ENCODE measurements at places on chromosomes 4 and X.

DNA sequence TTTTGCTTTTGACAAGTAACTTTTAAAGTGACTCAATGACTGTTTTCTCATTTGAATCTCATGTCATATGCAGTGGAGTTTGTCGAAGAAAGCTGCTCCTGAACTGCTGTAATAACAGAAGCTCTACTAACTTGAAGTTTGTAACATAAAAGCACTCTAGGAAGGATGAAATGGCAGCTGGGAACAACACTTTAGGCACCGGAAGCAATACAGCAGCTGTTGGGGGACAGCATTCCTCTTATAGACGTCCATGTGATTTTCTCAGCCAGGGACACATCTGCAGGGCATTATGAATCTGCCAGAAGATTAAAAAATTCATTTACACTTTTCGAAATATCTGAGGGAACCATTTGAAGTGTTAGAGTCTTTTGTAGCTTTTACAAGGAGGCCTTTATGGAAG, 1035.8 kb downstream of the ADGRL3 start:
- no peak for DNase-seq

DNA sequence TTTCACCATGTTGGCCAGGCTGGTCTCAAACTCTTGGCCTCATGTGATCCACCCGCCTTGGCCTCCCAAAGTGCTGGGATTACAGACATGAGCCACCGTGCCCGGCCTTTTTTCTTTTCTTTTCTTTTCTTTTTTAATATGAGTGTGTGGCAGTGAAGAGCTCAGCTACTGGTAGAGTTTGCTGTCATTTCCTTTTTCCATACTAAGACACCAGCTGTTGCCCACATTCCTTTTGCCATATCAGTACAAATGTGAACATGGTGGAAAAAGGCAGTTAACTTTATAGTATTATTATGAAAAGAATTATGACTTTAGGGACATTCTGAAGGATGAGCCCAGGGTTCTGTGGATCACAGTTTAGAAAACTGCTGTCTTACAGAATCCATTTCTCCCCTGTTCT, 69.8 kb downstream of the EGF start:
- DNase-seq: no peak

DNA sequence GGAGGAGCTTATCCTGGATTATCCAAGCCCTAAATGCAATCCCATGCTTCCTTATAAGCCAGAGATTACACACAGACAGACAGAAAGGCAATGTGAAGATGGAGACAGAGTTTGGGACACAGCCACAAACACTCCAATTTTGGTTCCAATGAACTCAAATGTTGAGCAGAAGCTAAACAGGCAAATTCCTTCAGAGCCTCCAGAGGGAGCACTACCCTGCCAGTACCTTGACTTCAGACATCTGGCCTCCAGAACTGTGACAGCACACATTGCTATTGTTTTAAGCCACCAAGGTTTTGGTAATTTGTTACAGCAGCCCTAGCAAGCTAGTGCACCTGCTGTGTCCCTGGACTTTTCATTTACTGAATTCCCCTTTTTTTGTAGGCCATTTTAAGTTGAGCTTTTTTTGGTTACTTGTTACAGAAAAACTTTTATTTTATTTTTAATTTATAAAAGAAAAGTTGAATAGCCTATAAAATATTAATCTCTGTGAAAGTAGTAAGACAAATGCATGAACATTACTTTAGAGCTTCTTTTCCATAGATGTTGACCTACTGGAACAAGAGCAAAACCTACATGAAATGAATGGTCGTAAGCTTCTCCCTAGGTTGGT, 33.4 kb upstream of the SRD5A3 start:
- DNase-seq: peak; percentile 39

DNA sequence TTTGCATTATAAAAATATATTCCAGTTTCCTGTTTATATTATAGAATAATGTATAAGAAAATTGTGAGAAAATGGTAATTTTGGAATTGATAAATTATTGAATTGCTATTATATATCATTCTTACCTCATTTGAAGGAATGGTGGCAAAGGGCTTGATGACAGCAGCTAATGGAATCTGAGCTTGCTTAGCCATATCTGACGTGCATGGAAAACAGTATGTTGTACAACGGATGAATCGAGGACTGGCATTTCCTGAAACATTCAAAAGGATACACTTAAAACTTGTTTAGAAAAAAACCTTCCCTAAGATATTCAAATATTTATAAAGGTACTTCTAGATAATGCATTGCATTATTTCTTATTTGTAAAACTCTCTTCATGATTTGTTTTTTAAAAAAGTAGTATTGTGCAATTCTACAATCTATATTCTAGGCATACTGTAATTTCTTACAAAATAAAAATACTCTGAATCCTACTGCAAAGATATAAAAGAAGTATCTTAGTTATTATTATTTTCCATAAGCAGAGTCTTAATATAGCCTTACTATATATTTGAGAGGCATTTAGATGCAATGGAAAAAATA, 38.3 kb downstream of the SEC24D start:
- DNase-seq: no peak

DNA sequence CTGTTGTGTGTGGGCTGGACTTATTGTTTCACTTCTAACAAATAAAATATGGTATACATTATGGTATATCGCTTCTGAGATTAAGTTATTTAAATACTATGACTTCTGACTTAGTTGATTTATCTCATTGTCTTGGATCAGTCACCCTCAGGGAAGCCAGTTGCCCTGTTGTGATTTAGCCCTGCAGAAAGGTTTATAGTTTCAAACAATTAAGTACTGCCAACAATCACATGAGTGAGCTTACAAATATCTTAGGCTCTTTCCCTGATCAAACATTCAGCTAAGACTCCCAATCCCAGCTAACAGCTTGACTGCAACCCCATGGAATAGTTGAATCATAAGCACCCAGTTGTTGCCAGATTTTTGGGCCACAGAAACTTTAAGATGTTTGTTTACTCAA, 85.4 kb downstream of the MAGEC1 start:
- DNase-seq: no peak

DNA sequence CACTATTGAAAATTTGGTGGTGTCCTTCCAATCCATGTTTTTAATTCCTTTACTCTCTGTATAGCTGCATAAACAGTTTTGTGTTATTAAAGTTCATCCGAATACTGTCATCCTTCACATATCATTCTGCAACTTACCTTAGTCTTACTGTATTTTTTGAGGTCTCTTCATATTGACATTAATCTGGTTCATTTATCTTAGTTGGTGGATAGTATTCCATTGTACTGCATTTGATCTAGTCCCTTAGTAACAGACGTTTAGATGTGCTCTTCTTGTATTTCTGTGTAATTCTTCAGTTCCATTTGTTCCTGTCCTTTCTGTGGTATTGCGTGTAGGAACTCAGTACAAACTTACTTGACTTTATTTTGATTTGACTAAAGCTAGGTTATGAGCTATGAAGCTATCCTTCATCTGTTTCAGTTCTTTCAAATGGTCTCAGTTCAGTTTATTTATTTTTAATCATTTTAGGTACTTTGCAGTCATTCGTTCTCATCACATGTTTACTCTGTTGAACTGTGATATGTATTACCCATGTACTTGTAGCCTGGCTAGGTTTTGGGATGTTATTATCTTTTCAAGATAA, 41.3 kb downstream of the RAPGEF2 start:
- DNase-seq: no peak

DNA sequence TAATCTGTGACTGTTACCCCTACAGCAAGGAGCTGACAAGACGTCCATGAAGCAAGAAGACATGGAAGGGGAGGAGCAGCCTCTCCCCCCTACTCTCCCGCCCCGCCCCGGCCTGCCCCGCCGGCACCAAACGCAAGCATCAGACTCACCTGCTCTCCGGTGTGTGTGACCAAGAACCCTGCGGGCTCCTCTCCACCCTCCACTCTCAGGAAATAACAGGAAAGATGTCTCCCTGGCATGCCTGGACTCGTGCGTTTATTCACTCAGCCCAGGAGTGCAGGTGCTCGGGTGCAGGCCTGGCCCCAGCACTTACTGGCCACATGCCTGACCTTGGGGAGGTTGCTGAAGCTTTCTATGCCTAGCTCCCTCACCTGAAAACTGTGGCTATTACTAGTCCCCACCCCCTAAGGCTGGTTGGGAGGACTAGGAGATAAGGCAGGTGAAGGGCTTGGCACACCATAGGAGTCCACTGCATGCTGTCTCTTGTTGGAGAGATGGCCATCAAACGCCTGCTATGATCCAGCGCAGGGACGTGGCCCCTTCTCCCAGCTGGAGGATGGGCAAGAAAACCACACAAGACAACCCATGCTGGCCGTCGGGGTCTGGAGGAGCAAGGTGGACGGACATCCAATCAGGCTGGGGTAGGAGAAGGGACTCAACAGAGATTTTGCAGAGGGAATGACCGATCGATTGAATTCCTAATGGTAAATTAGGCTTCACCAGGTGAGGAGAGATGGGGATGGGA, 34.9 kb upstream of the CLDN24 start:
- DNase-seq: no peak

- DNase-seq: no peak
Measured at GRCh38 chrX:44980883-44981282, 107.9 kb downstream of the KDM6A start.

DNA sequence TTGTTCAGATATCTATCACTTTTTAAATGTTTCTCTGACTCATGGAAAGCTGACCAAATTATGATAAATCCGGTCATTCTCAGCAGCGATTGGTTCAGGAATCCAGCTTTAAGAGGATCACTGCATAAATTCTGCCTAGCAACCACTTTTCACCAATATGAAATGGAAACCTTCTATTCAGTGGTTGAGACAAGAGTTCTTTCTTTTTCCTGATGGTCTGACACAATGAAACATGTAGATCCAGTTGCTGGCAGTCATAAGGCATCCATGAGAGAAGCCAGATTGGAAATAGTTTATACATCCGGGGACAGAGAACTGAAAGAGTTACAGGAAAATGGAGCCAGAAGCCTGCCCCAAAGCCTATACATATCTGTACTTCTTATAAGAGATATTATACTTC, 27.2 kb downstream of the MAB21L2 start:
- DNase-seq: no peak

DNA sequence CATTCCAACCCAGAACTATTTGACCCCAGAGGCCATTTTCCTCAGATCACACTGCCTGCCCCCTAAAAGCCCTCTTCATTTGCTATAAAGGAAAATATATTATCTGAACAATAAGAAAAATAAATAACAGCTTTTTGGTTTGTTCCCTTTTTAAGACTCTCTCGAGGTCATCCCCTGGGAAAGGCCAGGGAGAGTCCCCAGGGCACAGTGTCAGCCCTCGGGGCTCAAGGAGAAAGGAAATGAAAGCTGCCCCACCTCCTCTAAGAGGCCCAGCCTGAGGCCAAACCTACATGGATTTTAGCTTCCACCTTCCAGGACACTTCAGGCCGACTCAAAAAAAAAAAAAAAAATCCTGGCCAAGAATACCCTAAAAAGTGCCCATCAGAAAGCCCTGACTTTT, 97.6 kb downstream of the SH3KBP1 start:
- no peak for DNase-seq

GRCh38 chr4:118950929-118951570, 62.4 kb downstream of the SYNPO2 start:
- DNase-seq: no peak

DNA sequence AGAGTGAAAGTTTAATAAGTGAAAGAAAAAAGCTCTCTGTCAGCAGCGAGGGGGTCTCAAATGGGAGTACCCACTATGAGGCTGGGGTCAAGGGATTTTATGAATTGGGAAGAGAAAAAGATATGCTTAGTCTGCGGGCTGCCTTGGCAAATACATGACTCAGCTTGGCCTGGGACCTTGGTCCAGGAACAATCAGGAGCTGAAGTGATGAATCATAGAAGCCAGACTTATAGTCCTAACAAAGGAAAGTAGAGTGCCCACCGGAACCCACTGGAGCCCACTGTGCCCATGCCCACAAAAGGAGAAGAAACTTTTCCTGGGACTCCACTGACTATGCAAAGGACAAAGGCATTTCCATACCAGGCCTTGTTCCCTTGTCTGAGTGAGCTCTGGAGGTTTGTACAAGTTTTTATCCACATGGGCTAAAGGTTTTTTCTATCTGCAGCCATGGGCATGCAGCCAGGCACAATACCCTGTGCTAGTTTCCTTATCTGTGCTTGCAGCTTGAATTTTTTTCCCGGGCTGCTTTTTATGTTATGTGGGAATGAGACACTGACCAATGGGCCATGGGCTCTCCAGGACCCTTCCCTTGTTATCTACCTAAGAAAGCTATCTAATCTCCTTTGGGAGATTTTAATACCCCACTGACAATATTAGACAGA, 201.7 kb downstream of the FAM133A start:
- no peak for DNase-seq

- no peak for DNase-seq
Measured at GRCh38 chr4:71212216-71212615, 126.6 kb upstream of the SLC4A4 start.

GRCh38 chr4:166657261-166657660, 577.0 kb downstream of the SPOCK3 start:
- no peak for DNase-seq

GRCh38 chrX:141142946-141143345, 34.0 kb downstream of the LDOC1 start:
- DNase-seq: no peak
